Brain microvascular endothelial cell (primary cell): ENCODE measurements at places on chromosomes 12 and 14.

DNA sequence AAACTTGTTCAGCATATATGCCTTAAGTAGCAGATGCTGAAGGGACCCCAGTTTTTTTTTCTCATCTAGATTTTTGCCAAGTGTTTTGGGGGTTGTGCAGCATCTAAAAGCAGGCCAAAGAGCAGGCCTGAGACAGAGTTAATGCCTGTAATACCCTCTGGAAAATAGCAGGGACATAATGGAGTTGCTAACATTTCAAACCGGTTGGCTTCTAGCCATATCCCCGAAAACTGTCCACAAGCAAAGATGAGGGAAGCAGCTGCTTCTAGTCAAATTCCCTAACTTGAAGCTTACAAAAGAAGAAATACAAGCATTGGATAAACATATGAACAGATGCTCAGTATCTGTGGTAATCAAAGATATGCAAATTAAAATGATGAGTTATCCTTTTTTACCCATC lies 52.1 kb upstream of the AEBP2 start:
- no peak for DNase-seq

DNA sequence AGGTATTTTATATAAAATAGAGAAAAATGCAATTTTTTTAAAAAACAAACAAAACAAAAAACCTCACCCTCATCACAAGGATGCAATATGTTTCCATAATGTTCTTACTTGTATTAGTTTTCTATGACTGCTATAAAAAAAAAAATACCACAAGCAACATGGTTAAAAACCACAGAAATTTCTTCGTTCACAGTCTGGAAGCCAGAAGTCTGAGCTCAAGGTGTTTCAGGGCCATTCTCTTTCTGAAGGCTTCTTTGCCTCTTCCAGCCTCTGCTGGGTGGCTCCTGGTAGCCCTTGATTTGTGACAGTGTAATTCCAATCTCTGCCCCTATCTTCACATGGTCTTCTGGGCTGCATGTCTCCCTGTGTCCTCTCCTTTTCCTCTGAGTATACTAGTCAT lies 21.5 kb upstream of the SSTR1 start:
- DNase-seq: no peak

DNA sequence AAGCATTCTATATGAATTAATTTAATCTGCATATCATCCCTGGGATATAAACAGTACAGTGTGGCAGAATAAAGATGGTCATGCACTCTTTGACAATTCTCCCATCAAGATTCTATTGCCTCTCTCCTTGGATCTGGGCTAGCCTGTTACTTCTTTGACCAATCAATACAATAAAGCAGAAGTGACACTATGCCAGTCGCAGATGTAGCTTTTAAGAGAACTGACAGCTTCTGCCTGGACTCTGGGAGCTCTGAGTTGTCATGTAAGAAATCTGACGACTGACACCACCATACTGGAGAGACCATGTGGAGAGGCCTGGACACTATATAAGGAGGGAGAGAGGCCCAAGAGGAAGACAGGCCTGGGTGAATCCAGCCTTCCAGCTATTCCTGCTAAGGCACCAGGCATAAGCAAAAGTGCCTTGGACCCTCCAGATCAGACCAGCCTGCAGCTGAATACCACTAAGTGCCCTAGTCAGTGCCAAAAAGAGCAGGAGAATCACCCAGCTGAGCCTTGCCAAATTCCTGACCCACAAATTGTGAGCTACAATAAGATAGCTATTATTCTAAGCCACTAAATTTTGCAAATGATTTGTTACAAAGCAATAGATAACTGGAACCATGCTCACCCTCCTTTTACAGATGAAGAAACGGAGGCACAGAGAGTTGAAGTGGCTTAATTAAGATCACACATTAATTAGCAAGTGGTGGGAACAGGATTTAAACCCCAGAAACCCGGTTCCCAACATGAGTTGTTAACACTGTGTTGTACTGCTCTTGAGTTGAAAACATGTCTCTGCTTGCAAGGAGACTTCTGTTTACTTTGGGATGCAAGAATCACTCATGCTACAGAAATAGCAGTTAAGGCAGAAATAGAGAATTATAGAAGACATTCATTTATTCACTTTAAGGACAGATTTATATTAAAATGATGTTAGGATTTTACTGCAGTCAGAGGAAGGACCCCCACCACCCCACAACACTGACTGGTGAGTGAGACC lies 84.6 kb downstream of the RIN3 start:
- DNase-seq: no peak

DNA sequence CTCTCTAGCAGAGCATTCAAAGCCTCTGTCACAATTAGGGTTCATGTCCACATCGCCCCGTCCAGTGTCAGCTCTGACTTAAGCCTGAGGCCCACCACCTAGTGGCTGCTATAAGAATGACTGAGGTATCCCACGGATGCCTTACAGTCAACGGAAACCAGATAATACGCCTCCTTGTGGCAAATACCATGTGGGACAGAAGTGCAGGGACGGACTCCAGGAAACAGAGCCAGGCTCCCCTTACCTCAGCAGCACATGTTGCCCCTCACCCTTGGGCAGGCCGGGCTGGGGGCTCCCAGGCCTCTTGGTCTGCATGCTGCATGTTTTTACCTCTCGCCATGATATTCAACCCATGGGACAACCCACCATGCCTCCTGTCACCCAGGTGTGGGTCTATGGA lies 86.3 kb downstream of the VWF start:
- peak; percentile 78 for DNase-seq

DNA sequence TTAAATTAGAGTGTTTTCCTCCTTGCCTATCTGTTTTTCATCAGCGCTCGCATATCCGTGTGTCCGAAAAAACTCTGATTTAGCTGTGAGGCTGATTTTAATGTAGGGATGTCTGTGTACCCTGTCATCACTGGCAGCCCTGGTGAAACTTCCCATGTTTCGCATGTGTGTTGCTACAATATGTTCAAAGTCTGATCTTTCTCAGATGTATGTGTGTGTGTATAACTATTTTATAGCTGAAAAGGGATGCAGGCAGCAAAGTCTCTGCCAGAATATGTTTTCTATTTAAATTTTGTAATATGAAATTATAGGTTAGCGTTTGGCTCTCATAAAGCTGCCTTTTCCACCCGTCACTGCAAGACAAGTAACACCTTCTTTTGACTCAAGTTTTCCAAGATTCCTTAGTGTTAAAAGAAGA lies 154.8 kb downstream of the TMTC2 start:
- DNase-seq: no peak

GRCh38 chr14:66237741-66238140 lies 248.4 kb upstream of the CCDC196 start:
- DNase-seq: no peak

- DNase-seq: peak; percentile 48
These were observed 53.7 kb downstream of the APAF1 start for GRCh38 chr12:98698603-98699463.

DNA sequence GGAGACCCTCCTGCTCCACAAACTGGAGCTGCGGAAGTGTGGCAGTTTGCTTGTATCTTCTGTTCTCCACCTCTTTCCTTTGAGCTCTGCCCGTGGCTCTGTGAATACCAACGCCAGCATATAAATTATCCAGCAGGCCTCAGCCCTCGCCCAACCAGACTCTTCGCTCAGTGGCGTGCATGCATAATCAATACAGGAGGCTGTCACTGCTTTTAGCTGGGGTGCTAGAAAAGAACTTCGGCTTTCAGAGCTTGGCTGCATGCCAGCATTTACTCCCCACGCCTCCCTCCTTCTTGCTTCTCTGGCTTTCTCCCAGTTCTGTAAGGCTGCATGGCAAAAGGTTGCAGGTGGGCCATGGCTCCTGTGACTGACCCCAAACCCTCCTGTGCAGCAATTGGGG lies 26.9 kb downstream of the NRXN3 start:
- no peak for DNase-seq

- no peak for DNase-seq
These were observed 33.9 kb downstream of the TMEM19 start for GRCh38 chr12:71719647-71720370.
